ENCODE measurements at places on chromosomes 4 and X. TPM values are rescaled to one million over a fixed set of nuclear protein-coding genes. Genes with fewer than 3 reads are reported as not detected.

The EXOC1 gene
- total RNA-seq: 31.9 TPM

The SLC25A6 gene
- total RNA-seq: 442 TPM

The LPAR4 gene
- total RNA-seq: not detected

The COX7B2 gene
- not detected for total RNA-seq

The CLTRN gene
- not detected for total RNA-seq

The EDA gene
- total RNA-seq: 6.1 TPM

- H3K36me3 ChIP-seq: no peaks in the 10 kb centered on the region
- H3K4me3 ChIP-seq: no peak overlapping the region
- peaks cover 9% of the 10 kb centered on the region for H3K4me1 ChIP-seq
- H3K27ac ChIP-seq: no peak overlapping the region
- DNase-seq: no peak
These were observed 7.5 kb downstream of the IL13RA1 start for GRCh38 chrX:118734909-118735308.

GRCh38 chr4:185534511-185534865, 819 bp downstream of the PDLIM3 start:
- H3K36me3 ChIP-seq: no peaks in the 10 kb centered on the region
- peaks cover 15% of the 10 kb centered on the region for H3K4me1 ChIP-seq
- no peaks in the 10 kb centered on the region for H3K27me3 ChIP-seq
- H3K4me3 ChIP-seq: peak overlapping the region; percentile 53
- H3K27ac ChIP-seq: peak overlapping the region; percentile 65

- H3K36me3 ChIP-seq: no peaks in the 10 kb centered on the region
- H3K27ac ChIP-seq: no peak overlapping the region
- no peaks in the 10 kb centered on the region for H3K27me3 ChIP-seq
- H3K4me3 ChIP-seq: no peak overlapping the region
- no peak for DNase-seq
These were observed 279.0 kb upstream of the VCX3A start for GRCh38 chrX:6813836-6814370.

GRCh38 chrX:6225911-6226595, 2.6 kb downstream of the NLGN4X start:
- no peaks in the 10 kb centered on the region for H3K36me3 ChIP-seq
- H3K4me3 ChIP-seq: peak overlapping the region; percentile 40
- no peaks in the 10 kb centered on the region for H3K27me3 ChIP-seq
- no peak overlapping the region for H3K27ac ChIP-seq

GRCh38 chr4:3316146-3316545, 23.3 kb downstream of the RGS12 start:
- no peaks in the 10 kb centered on the region for H3K27me3 ChIP-seq
- no peak overlapping the region for H3K27ac ChIP-seq
- peaks cover 6% of the 10 kb centered on the region for H3K36me3 ChIP-seq
- H3K4me1 ChIP-seq: peaks cover 19% of the 10 kb centered on the region
- no peak for DNase-seq
